ENCODE measurements at places on chromosomes 12 and 14. TPM values are rescaled to one million over a fixed set of nuclear protein-coding genes. Genes with fewer than 3 reads are reported as not detected.

Gene POU6F1
- 3.3 TPM for total RNA-seq

- no peaks in the 10 kb centered on the region for H3K36me3 ChIP-seq
- H3K27ac ChIP-seq, result no peak overlapping the region
- no peak for DNase-seq
Observed at GRCh38 chr14:76993752-76994151, 34.8 kb downstream of the IRF2BPL start.

DNA sequence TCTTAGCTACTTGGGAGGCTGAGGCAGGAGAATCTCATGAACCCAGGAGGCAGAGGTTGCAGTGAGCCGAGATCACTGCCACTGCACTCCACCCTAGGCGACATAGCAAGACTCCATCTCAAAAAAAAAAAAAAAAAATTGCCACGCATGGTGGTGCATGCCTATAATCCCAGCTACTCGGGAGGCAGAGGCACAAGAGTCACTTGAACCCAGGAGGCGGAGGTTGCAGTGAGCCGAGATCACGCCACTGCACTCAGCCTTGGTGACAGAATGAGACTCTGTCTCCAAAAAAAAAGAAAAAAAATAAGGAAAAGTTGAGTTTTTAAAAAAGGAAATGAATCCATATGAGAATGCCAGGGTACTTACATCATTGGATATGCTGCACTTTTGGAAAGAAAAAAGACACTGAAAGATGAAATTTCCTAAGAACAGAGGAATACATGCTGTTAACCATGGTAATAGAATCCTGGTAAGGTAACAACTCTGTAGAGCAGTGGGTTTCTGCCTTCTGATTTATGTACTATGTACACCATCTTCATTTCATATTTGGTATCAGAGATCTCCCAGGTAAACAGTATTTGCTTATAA lies 222.7 kb downstream of the ERC1 start:
- H3K4me1 ChIP-seq, result peaks cover 3% of the 10 kb centered on the region
- no peaks in the 10 kb centered on the region for H3K27me3 ChIP-seq
- H3K27ac ChIP-seq, result no peak overlapping the region
- DNase-seq, result no peak
- H3K4me3 ChIP-seq, result no peak overlapping the region
- no peaks in the 10 kb centered on the region for H3K36me3 ChIP-seq

DNA sequence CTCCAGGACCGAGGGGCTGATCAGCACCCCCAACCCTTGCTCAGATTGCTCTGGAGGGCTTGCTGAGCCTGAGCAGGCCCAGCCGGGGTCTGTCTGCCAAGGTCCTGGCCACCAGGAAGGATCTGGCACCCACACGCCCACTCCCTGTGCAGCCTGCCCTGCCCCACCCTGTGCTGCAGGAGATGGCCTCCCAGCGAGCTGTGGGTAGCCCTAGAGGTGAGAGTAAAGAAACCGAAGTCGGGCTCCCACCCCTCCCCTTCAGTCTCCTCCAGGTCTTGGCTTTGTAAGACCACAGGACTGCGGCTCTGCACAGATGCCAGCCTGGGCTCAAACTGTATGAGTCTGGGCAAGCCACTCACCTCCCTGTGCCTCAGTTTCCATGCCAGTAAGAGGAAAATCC lies 307.8 kb downstream of the BCL11B start:
- no peaks in the 10 kb centered on the region for H3K27me3 ChIP-seq
- no peak overlapping the region for H3K4me3 ChIP-seq
- H3K4me1 ChIP-seq, result no peaks in the 10 kb centered on the region
- H3K27ac ChIP-seq, result no peak overlapping the region

DNA sequence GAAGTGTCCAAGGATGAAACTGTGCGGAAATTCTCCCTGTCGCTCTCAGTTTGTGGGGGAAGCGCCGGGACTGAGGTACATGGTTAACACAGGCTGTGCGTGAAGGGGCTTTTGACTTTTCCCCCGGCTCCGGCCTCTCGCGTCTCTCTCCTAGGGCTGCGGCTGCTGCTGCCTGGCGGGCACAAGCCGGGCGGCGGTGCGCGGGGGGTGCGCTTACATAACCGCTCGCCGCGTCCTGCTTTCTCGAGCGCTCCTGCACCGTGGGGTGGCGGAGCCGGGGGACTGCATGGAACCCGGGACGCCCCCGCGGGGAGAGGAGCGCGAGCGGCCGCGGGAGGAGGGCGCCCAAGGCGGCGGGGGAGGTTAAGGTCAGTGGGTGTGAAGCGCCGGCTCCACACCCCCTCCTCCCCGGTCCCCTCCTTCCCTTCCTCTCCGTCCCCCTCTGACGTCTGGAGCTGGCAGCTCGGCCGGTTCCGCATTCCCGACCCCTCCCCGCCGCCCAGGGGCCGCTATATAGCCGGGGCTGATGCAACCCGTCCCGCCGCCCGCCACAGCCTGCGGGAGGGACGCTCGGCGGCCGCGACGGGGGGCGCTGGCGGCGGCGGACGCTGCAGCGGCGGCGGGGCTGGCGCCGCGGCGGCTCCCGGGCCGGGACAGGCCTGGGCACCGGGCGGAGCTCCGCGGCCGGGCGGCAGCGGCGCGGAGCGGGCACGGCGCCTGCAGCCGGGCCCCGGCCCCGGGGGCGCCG lies at the start of gene JDP2:
Gene JDP2, plus strand, starts transcription at position 541 of the 748 bp plus-strand sequence. CDS start 9,899 bp downstream, outside the sequence.
- peak; percentile 75 for DNase-seq
- peak within 1 kb of the TSS; percentile 85 for H3K4me3 ChIP-seq
- H3K27ac ChIP-seq, result peak within 1 kb of the TSS; percentile 59
- H3K36me3 ChIP-seq, result peaks cover 6% of the 10 kb centered on the region
- H3K4me1 ChIP-seq, result peaks cover 6% of the 10 kb centered on the region
- no peaks in the 10 kb centered on the region for H3K27me3 ChIP-seq

- peak overlapping the region; percentile 91 for H3K27ac ChIP-seq
- peaks cover 6% of the 10 kb centered on the region for H3K36me3 ChIP-seq
- H3K27me3 ChIP-seq, result no peaks in the 10 kb centered on the region
- peak overlapping the region; percentile 97 for H3K4me3 ChIP-seq
- DNase-seq, result peak; percentile 18
Observed at GRCh38 chr12:55829967-55830600, 697 bp upstream of the DNAJC14 start.

DNA sequence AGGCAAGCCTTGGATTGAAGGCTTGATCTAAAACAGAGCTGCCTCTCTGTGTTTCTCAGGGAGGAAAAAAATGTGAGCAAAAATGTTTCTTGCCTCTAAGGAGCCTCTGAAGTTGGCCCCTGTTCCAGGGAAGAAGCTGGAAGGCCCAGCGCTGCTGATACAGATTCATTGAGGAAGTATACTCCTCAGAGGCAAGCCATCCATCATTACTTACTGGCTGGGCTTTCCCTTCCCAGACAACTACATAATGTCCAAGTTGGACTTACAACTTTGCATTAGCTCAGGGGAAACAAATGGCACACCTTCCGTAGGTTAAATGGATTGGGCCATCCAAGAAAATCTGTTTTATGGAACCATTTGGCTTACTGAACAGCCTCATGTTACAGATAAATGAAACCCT lies 263.7 kb upstream of the SEL1L start:
- no peaks in the 10 kb centered on the region for H3K36me3 ChIP-seq
- H3K4me3 ChIP-seq, result no peak overlapping the region
- no peak overlapping the region for H3K27ac ChIP-seq
- H3K4me1 ChIP-seq, result no peaks in the 10 kb centered on the region

Gene OASL
- 1.2 TPM for total RNA-seq

Gene CRIP2
- total RNA-seq, result 68.5 TPM

- peaks cover 4% of the 10 kb centered on the region for H3K4me1 ChIP-seq
- no peak for DNase-seq
- no peak overlapping the region for H3K27ac ChIP-seq
- H3K4me3 ChIP-seq, result no peak overlapping the region
- no peaks in the 10 kb centered on the region for H3K27me3 ChIP-seq
Observed at GRCh38 chr14:35212471-35213142, 79.6 kb upstream of the PSMA6 start.

Gene SERPINA9
- not detected for total RNA-seq

- no peak overlapping the region for H3K4me3 ChIP-seq
- H3K36me3 ChIP-seq, result no peaks in the 10 kb centered on the region
- H3K27me3 ChIP-seq, result no peaks in the 10 kb centered on the region
- DNase-seq, result no peak
- peaks cover 5% of the 10 kb centered on the region for H3K4me1 ChIP-seq
- no peak overlapping the region for H3K27ac ChIP-seq
Observed at GRCh38 chr14:50836515-50836914, 5.6 kb upstream of the NIN start.

Gene MSI1
- total RNA-seq, result under 0.01 TPM

All from fibroblast of lung (primary cell).